ENCODE measurements at places on chromosomes 4 and X.
A peak's percentile ranks its signal among the peaks of the same experiment; 100 is the strongest.

DNA sequence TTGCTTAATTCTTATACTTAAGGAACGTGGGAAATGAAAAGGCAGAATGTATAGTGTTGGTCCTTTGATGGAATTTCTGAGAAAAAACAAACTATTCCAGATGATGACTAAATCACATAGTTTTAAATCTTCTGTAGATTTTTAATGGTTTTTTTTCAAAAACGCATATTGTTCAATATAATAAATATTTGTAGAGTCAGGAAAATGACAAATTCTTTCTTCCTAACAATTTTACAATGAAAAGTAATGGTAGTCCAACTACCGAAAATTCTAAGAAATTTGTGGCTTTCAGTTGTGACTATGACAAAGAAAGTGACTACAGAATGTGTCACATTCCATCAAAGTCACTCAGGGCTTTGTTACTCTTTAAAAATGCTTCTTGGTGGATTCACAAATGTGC lies 164.8 kb upstream of the PITX2 start:
- DNase-seq: no peak

DNA sequence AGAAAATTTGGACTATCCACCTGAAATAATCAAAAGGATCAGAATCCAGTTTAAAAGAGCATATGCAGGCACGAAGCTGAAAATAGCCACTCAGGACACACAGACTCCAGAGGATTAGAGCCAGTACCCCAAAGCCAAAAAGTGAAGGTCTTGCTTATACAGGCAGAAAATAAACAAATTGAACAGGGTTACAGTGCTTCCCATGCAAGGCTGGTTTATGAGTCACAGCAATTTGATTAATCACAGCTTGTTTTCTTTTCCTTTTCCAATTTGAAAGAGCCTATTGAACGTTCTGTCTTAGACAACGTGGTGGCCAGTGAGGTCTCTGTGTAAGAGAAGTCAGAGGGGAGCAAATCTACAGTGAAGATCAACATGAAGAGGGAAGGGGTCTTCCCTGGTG lies 10.2 kb downstream of the HGFAC start:
- no peak for DNase-seq

GRCh38 chr4:152771741-152772533 lies 7.6 kb downstream of the TIGD4 start:
- no peak for DNase-seq

DNA sequence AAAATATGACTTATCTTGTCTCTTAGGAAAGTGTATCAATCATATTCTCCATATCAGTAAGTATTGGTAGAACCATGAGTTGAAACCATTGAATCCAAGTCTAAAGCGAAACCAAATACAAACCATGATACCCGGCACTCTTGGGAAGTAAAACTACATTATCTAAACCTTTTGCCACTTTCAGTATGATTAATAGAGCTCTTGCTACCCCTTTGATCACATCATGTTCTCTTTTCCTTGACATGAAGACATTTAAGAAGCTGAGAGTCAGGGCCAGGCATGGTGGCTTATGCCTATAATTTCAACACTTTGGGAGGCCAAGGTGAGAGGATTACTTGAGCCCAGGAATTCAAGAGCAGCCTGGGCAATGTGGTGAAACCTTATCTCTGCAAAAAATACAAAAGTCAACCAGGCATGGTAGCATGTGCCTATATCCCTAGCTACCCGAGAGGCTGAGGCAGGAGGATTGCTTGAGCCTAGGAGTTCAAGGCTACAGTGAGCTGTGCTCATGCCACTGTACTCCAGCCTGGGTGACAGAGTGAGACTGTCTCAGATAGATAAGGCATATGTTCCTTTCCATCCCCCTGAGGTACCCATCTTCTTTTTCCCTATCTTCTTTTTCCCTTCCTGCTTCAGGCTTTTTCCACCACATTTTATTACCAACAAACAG lies 45.4 kb downstream of the CEP135 start:
- no peak for DNase-seq

DNA sequence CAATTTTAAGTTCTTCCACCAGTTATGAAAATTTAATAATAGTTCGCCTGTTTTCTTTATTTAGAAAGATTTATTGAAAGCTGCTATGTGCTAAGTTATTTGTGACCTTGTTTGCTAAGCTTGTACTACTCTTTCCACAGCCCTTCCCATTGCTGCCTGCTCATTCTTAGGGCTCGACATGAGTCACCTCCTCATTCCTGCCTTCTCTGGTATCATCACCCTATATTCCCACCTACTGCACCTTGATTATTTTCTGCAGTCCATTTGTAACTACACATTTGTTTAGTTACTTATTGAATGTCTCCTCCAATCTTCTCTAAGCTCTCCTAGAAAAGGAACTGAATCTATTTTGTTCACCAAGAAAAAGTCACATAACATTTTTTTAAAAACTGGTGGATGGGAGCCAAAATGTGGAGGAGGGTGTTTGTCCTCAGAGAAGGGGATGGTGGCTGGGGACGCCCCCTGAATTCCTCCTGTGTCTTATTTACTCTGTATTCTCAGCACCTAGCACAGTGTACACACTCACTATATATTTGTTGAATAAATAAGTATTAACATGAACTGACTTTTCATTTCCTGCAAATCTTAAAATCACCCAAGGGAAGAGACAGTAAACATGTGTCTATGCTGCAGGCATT lies 3.7 kb upstream of the RAB9A start:
- DNase-seq: no peak

DNA sequence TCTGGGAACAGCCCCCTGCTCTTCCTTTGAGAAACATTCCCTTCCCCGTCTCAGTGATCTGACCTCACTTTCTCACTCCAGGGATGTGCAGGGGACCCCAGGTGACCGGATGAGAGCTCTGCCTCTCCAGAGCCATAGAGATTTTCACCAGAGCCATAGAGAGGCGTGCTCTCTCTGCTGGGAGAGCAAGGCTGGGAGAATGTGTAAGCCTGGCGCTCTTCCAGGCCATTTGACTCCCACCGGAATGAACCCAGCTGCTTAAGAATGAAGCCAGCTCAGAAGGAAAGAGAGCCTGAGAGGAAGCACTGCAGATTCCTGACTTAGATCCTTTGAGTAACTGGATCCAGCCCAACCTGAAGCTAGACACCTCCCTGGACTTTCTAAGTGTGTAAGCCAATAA lies 106.4 kb downstream of the DHX15 start:
- DNase-seq: no peak

- no peak for DNase-seq
Observed at GRCh38 chr4:106588891-106589290, 220.3 kb upstream of the GIMD1 start.

GRCh38 chr4:99305638-99306400 lies 15.0 kb upstream of the ADH1A start:
- DNase-seq: no peak

DNA sequence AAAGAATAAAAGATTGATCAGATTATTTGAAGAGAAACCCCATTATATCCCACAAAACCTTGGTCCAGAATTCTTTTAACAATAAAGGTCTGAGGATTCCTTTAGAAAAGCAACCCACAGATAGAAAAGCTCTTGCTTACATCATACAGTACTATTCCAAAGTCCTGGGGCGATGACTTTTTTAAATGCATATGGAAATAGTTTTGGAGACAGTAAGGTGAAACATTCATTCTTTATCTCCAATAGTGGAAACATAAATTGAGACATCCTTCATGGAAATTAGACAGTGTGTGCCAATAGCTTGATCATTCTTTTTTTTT lies 85.7 kb upstream of the UCP1 start:
- DNase-seq: no peak

- DNase-seq: no peak
Observed at GRCh38 chr4:153816542-153816941, 27.7 kb upstream of the SFRP2 start.

GRCh38 chr4:70932984-70933383 lies 30.8 kb downstream of the MOB1B start:
- no peak for DNase-seq

DNA sequence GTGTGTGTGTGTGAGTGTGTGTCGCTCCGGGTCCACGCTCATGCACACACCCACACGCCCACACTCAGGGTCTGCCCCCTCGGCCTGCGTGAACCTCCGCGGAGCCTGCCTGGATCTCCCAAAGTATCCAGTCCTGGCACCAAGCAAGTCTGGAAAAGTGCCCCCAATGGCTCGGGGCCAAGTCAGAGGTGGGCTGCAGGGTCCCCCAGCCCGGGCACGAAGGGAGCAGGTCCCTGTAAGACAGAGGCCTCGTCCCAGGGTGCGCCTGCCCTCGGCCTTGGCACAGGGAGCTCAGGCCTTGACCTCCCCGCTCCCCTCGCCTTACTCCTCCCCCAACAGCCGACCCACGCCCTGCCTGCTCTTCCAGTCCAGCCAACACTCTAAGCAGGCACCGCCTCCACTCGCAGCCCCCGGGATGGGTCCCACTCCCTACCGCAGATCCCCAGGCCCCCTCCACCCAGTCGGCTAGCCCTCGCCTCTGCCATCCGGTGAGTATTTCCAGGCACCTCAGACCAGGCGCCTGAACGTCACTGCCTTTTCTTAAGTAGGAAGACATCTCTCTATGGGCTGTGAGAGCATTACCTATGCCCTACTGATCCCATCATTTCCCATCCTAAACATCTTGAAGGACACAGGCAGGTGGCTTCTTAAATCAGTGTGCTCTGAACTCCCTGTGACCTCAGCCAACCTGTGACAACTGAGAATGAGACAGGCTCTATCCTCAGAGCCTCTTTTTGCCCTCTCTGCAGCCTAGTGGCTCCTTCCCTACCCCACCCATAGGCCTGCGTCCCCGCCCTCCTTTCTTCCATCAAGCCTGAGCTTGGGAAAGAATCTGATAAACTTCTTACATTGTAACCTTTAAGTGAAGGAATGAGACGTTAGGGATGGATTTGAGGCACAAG lies 704 bp downstream of the FAM114A1 start:
- no peak for DNase-seq

GRCh38 chrX:3052860-3053259 lies 11.6 kb downstream of the ARSF start:
- DNase-seq: no peak

DNA sequence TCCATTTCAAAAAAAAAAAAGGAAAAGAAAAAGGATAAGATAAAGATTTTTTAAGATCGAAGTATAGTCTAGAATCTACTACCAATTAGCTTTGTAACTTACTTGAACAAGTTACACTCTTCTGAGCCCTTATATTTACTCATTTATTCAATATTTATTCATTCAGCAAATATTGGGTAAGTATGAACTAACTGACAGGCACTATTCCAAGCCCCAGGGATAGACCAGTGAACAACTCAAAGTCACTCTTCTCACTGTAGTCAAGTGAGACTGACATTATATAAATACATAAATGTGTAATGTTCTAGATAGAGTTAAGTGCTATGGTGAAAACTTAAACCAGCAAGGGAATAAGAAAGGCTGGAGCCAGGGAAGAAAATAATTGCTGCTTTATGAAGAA lies 131.6 kb downstream of the ARHGAP24 start:
- DNase-seq: no peak

DNA sequence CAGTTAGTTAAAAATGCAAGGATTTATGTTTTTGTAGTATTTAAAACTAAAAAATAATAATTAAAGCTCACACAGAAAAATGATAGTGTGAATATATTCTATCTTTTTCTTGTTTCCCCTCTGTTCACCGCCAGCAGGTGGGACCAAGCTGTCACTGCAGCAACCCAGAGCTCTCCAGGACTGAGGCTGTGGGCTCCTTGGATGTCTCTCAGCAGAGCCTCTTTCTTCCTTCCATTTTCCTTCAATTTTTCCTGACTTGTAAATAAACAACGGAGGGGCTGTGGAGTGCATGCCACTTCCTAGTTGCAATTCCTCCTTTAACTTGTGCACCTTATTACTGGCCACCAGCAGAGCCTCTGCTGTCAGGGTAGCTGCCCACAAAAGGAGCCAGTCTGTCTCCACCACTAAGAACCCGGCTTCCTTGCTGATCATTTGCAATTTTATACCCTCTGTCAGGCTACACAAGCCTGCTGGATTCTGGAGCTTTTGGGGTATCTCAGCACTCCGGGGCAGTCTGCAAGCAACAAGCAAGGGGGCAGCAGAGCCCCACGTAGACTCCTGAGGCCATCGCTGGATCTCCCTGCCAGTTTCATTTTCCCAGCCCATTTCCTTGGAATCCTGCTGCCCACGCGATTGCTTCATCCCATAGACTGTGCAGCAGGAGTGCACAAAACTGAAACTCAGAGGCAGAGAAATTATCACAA lies 1467.4 kb downstream of the C4orf33 start:
- DNase-seq: no peak

- DNase-seq: peak; percentile 50
Observed at GRCh38 chr4:40055863-40056715, 561 bp upstream of the N4BP2 start.

GRCh38 chrX:96563646-96564045 lies 121.0 kb upstream of the DIAPH2 start:
- DNase-seq: no peak

DNA sequence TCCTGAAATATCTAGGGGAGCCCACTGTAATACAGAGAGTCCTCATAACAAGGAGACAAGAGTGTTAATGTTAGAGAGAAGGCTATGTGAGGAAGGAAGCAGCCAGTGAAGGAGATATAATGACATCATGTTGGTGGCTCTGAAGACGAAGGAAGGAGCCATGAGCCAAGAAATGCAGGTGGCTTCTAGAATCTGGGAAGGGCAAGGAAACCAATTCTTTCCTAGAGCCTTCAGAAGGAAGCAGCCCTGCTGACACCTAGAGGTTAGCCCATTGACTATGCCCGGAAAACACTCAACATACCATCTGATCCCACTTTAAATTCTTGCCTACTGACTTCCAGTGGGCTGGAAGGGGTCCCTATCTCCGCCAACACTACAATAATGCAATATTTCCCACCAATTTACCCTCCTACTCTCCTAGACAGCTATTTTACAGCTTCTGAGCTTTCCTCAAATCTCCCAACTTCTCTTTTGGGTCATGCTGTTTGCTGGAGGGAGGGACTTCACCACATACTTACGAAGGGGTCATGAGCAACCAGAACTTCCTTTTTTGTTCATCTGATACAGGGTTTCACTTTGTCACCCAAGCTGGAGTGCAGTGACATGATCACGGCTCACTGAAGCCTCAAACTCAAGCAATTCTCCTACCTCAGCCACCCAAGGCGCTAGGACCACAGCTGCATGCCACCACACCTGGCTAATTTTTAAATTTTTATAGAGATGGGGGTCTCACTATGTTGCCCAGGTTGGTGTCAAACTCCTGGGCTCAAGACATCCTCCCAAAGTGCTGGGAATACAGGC lies 25.2 kb upstream of the G3BP2 start:
- DNase-seq: no peak

- no peak for DNase-seq
Observed at GRCh38 chrX:9560219-9560618, 95.4 kb downstream of the TBL1X start.

DNA sequence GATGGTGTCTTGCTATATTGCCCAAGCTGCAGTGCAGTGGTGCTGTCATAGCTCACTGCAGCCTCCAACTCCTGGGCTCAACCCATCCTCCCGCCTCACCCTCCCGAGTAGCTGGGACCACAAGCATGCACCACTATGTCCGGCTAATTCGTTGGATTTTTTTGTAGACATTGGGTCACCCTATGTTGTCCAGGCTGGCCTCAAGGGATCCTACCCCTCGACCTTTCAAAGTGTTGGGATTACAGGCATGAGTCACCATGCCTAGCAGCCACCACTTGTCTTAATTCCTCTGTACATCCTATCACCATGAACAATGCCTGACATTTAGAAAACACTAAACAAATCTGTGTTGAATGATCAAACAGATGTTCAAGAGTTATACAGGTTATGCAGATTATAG lies 76.7 kb downstream of the NLGN4X start:
- DNase-seq: no peak

- no peak for DNase-seq
Observed at GRCh38 chrX:87518504-87518903, 902 bp downstream of the KLHL4 start.

- DNase-seq: no peak
Observed at GRCh38 chrX:44253575-44253942, 89.9 kb downstream of the EFHC2 start.
